ENCODE measurements at places on chromosomes 16 and 17. TPM values are rescaled to one million over a fixed set of nuclear protein-coding genes. Genes with fewer than 3 reads are reported as not detected.

The PAM16 gene
- total RNA-seq, result 39.6 TPM

GRCh38 chr17:72671016-72671415, 421.5 kb downstream of the SLC39A11 start:
- no peaks in the 10 kb centered on the region for H3K36me3 ChIP-seq
- H3K27me3 ChIP-seq, result no peaks in the 10 kb centered on the region
- no peak for DNase-seq
- H3K27ac ChIP-seq, result no peak overlapping the region
- no peaks in the 10 kb centered on the region for H3K4me1 ChIP-seq
- no peak overlapping the region for H3K4me3 ChIP-seq

DNA sequence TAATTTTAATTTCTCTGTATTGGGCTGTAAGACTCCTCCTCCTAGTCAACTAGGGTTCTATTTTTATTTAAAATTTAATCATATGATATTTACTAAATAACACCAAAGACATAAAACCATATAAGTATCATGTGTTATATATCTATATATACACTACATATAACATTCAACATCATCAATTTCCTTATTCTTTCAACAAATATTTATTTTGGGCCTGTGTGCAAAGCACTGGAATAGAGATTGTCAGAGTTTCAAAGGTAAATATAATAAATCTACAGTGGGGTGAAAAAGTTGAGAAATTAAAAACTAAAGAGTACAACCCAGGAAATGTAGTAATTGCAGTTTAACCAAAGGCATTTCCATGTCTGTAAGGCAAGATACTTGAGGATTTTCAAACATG, 364.0 kb downstream of the CA10 start:
- H3K36me3 ChIP-seq, result no peaks in the 10 kb centered on the region
- no peaks in the 10 kb centered on the region for H3K4me1 ChIP-seq
- no peak for DNase-seq
- H3K27me3 ChIP-seq, result peaks cover 2% of the 10 kb centered on the region
- no peak overlapping the region for H3K4me3 ChIP-seq

The KLHL10 gene
- total RNA-seq, result not detected

- peaks cover 22% of the 10 kb centered on the region for H3K4me1 ChIP-seq
- H3K36me3 ChIP-seq, result no peaks in the 10 kb centered on the region
- H3K27ac ChIP-seq, result no peak within 1 kb of the TSS
- peaks cover 35% of the 10 kb centered on the region for H3K27me3 ChIP-seq
- no peak for DNase-seq
These were observed at the start of gene MT1G for GRCh38 chr16:56667581-56668571. Gene MT1G (minus strand): TSS chr16:56668065. CDS start chr16:56667993, 72 bp downstream.

DNA sequence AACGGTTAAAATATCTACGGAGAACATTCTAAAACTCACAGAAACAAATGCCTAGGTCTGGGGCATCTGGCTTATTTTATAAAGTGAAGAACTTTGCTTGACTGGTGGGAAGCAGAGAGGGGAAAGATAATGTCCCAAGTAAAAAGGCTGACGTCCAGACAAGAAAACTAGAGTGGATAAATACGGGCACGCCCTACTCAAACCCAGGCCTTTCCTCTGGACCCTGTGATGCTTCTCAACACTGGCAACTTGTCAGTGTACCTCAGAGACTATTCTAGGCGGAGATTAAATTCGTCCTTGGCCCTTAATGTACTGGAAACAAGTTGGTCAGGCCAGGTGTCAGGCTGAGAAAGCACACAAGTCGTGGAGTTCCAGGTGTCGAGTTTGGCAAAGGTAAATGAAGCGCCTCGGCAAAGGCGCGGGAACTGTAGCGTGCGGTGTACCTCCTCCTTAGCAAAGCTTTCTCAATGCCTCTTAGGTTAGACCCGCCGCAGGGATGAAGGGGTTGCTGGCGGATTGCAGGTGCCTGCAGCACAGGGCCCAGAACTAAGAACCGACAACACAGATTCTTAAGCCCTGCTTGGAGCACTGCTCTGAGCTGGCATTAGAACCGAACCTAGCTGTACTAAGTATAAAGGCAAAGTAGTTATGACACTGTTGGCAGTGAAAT, 668 bp upstream of the UNK start:
- peaks cover 57% of the 10 kb centered on the region for H3K4me1 ChIP-seq
- H3K4me3 ChIP-seq, result peak overlapping the region; percentile 93
- peak overlapping the region; percentile 100 for H3K27ac ChIP-seq
- H3K27me3 ChIP-seq, result no peaks in the 10 kb centered on the region

GRCh38 chr17:5585836-5586521, 1.7 kb upstream of the NLRP1 start:
- H3K36me3 ChIP-seq, result peaks cover 12% of the 10 kb centered on the region
- peak overlapping the region; percentile 4 for H3K4me3 ChIP-seq
- peaks cover 52% of the 10 kb centered on the region for H3K4me1 ChIP-seq
- DNase-seq, result no peak
- H3K27me3 ChIP-seq, result no peaks in the 10 kb centered on the region

GRCh38 chr17:42188749-42189650, 3.7 kb upstream of the HCRT start:
- no peak overlapping the region for H3K27ac ChIP-seq
- no peaks in the 10 kb centered on the region for H3K36me3 ChIP-seq
- H3K4me1 ChIP-seq, result peaks cover 19% of the 10 kb centered on the region
- H3K27me3 ChIP-seq, result no peaks in the 10 kb centered on the region
- DNase-seq, result no peak

The TAC4 gene
- not detected for total RNA-seq

DNA sequence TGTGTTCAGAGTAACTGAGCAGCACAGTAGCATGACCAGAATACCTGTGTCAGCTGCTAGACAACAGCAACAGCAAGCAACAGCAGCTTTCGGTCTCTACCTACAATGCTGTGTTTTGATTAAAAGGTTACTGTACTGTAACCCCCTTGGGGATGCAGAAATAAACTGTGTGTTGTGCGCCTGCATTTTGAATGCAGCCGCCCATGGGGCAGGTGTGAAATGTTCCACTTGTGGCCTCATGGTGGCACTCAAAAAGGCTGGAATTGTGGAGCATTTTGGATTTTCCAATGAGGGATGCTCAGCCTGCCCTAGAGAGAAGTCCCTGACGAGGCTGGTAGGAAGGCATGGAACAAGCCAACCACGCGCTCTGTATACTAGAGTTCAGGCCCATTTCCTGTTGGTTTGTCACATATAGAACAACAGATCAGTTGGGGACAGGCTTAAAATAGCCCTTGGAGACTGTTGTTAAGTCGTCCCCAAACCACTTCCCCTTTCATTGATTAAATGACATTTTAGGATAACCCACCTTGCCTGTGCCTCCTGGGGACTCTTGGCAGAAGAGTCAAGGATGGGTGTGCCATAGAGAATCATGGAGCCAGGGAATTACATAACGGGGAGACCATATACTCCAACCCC, 27.1 kb downstream of the SCPEP1 start:
- no peak overlapping the region for H3K27ac ChIP-seq
- H3K36me3 ChIP-seq, result peaks cover 7% of the 10 kb centered on the region
- H3K4me1 ChIP-seq, result peaks cover 3% of the 10 kb centered on the region
- no peaks in the 10 kb centered on the region for H3K27me3 ChIP-seq

The CSNK2A2 gene
- total RNA-seq, result 57.3 TPM

DNA sequence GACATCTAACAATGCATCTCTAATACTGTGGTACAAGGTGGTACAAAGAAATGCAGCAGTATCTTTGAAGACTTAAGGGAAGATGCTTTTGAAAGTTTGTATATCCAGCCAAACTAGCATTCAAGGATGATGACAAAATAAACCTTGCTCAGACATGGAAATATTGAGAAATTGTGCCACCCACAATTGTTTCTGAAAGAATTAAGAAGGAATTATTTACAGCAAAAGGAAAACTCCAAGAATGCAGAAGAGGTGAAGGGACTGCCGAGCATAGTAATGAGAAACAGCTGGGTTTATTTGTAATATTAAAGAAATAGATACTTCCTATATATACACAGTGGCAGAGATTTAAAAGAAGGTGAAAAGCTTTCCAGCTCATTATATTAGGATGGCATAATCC, 29.5 kb downstream of the PMFBP1 start:
- H3K4me1 ChIP-seq, result no peaks in the 10 kb centered on the region
- H3K4me3 ChIP-seq, result no peak overlapping the region
- H3K27ac ChIP-seq, result no peak overlapping the region
- H3K36me3 ChIP-seq, result no peaks in the 10 kb centered on the region

The KRT20 gene
- total RNA-seq, result not detected

The OSGIN1 gene
- total RNA-seq, result 0.72 TPM

GRCh38 chr17:15942207-15942833, 2.6 kb upstream of the ADORA2B start:
- H3K4me1 ChIP-seq, result peaks cover 16% of the 10 kb centered on the region
- H3K27ac ChIP-seq, result no peak overlapping the region
- no peaks in the 10 kb centered on the region for H3K36me3 ChIP-seq
- H3K27me3 ChIP-seq, result peaks cover 17% of the 10 kb centered on the region

DNA sequence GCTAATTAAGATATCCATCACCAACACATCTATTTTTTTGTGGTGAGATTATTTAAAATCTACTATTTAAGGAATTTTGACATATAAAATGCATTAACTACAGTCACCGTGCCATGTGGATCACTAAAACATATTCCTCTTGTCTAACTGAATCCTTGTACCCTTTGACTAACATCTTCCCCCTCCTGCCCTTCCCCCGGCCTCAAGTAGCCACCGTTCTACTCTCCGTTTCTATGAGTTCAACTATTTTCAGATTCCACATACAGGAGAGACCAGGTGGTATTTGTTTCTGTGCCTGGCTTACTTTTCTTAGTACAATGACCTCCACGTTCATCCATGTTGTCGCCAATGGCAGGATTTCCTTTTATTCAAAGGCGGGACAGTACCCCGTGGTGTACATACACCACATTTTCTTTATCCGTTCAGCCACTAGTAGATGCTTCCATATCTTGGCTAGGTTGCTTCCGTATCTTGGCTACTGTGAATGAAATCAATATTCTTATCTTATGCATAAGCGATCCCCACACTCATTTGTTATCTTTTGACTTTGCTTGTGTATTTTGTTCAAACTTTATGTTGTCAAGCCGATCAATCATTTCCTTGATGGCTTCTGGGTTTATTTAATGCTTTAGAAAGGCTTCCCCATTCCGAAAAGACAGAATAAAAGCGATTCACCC, 134.7 kb downstream of the KCNJ12 start:
- H3K27ac ChIP-seq, result no peak overlapping the region
- peaks cover 18% of the 10 kb centered on the region for H3K4me1 ChIP-seq
- no peak for DNase-seq
- peak overlapping the region; percentile 2 for H3K4me3 ChIP-seq

The ITGB3 gene
- 18.4 TPM for total RNA-seq

GRCh38 chr16:49724774-49725173, 131.1 kb downstream of the ZNF423 start:
- DNase-seq, result no peak
- H3K27ac ChIP-seq, result no peak overlapping the region

The CDH1 gene
- total RNA-seq, result 4.6 TPM

DNA sequence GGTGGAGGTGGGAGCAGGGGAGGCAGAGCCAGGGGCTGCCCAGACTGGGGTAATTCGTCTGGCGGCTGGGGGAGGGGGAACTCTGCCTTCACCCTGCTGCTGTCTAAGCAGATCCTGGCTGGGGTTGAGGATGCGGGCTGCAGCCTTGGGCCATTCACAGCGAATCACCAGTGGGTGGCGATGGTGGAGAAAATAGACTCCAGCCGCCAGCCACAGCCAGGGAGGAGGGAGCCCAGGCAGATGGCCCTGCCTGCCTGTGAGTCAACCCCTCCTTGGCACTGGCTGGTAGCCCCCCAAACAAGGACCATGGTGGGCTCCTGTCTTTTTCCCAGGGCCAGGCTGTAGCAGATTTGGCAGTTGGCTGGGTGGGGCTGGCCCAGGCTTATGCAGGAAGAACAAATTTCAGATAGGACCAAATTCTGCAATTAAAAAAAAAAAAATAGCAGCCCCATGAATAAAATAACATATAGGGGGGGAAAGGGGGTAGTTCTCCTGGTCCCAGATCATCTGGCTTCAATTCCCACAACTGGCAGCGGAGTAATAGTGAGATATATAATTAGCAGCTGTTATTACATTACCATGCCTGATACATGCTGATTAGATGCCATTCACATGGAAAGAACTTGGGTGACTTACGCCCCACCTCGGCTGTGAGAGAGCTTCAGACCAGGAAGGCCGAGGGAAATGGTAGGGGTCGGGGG, 41.5 kb upstream of the CDH5 start:
- no peak overlapping the region for H3K27ac ChIP-seq
- no peaks in the 10 kb centered on the region for H3K36me3 ChIP-seq
- DNase-seq, result no peak
- H3K4me3 ChIP-seq, result no peak overlapping the region
- H3K27me3 ChIP-seq, result no peaks in the 10 kb centered on the region
- no peaks in the 10 kb centered on the region for H3K4me1 ChIP-seq

DNA sequence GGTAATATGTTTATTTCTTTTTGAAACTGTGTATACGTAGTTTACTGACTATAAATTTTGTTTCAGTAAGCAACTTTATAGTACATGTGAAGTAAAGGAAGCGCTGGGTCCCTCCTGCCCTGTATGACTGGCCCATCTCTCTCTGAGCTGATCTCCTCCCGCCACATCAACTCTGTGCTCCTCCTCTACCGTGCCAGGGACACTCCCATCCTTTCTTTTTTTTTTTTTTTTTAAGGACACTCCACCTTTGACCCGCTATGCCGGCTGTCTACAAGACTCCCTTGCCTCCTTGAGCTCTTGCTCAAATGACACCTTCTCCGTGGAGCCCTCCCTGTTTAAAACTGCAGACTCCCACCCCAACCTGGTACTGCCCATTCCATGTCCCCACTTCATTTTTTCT, 35.5 kb downstream of the ERN1 start:
- no peak overlapping the region for H3K27ac ChIP-seq
- peaks cover 34% of the 10 kb centered on the region for H3K36me3 ChIP-seq
- H3K4me1 ChIP-seq, result peaks cover 11% of the 10 kb centered on the region
- DNase-seq, result no peak
- no peak overlapping the region for H3K4me3 ChIP-seq

GRCh38 chr16:5865236-5865635, 767.6 kb upstream of the EEF2KMT start:
- no peaks in the 10 kb centered on the region for H3K27me3 ChIP-seq
- DNase-seq, result no peak
- no peak overlapping the region for H3K4me3 ChIP-seq
- no peaks in the 10 kb centered on the region for H3K36me3 ChIP-seq
- H3K4me1 ChIP-seq, result no peaks in the 10 kb centered on the region

DNA sequence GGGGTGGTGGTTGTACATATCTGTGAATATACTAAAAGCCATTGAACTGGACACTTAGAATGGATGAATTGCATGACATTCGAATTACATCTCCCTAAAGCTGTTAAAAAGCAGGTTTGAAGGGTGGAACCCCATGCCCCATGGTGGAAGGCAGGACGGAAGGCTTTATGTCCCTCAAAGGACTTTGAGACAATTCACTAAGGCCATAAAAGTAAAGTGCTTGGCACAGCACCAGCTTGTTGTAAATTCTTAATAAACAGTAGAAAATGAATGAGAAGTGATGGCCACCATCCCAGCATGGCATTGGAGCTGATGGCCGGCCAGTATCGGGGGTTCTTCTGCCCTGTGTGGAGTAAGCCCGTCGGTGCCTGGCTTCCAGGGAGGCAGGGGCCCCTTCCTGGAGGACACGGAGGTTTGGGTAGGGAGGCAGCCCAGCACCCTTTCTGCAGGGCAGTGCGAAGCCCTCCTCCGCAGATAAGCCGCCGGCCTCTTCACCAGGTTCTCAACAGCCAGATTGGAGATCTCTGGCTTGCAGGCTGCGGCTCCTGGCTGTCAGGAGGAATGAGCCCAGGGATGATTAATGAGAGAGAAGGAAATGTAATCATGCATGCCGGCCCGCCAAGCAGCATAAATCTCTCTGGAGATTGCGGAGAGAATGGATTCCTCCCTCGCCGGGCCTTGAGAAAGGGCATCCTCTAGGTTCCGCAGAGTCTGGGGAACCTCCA, 346.9 kb downstream of the FOXL1 start:
- H3K4me1 ChIP-seq, result no peaks in the 10 kb centered on the region
- H3K27ac ChIP-seq, result no peak overlapping the region
- DNase-seq, result no peak
- H3K27me3 ChIP-seq, result peaks cover 12% of the 10 kb centered on the region
- H3K4me3 ChIP-seq, result no peak overlapping the region

The GCGR gene
- total RNA-seq, result not detected

All from CD4-positive, CD25-positive, alpha-beta regulatory T cell (primary cell).